Fibroblast of the aortic adventitia (primary cell): ENCODE measurements at places on chromosomes 2 and 18.
A peak's percentile ranks its signal among the peaks of the same experiment; 100 is the strongest.

GRCh38 chr18:74013955-74014354, 133.7 kb downstream of the FBXO15 start:
- peak; percentile 84 for DNase-seq

- DNase-seq, result no peak
Measured at GRCh38 chr2:149579972-149580882, 7.3 kb downstream of the MMADHC start.

- peak; percentile 68 for DNase-seq
Measured at GRCh38 chr2:233409286-233409991, 55.1 kb downstream of the DGKD start.

- no peak for DNase-seq
Measured at GRCh38 chr2:237765875-237766274, 32.7 kb upstream of the RBM44 start.

DNA sequence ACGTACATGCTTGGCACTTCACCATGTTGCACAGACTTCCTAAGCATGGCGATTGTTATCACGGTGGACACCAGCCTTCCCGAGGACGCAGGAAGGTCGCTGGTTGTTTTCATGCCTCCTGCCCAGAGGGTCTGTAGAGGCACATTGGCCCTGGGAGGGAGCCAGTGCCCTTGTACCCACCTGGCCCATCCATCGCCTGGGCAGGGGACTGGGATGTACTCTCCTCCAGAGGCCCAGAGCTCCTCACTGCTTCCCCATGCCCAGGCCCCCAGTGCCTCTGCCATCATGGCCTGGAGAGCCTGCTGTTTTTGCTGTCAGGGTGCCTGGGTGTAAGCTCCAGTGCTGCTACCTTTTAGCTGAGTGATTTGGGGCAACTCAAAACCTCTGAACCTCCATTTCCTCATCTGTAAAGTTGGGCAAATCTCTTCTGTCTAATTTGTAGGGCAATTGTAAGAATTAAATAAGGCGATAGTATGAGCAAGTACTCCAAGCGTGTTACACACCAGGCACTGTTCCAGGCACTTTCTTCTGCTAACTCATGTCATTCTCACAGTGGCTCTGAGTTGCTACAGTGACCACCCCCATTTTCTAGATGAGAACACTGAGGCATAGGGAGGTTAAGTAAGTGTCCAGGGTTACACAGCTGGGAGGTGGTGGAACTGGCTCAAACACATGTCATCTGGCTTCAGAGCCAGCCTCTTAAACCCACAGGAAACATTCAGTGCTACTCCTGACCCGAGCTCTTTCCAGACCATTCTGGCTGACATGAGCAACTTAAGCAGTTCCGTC, 45.3 kb downstream of the GREB1 start:
- no peak for DNase-seq

DNA sequence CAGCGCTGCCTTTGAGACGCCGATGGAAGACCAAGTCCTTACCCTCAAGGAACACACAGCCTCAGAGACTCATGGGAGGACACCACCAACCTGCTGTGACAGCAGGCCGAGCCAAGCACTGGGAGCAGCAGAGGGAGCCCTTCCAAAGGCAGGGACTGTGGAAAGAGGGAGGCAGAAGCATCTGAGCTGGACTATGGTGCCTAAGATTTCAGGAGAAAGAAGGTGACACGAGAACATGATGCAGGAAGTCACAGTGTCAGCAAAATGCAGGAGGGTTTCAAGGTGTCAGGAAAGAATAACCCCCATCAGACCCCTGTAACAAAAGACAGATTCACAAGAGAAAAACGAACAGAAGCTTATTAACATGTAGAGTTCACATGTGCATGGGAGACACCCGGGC, 24.2 kb upstream of the COX7A2L start:
- no peak for DNase-seq
